ENCODE measurements at places on chromosomes 2 and 18.

DNA sequence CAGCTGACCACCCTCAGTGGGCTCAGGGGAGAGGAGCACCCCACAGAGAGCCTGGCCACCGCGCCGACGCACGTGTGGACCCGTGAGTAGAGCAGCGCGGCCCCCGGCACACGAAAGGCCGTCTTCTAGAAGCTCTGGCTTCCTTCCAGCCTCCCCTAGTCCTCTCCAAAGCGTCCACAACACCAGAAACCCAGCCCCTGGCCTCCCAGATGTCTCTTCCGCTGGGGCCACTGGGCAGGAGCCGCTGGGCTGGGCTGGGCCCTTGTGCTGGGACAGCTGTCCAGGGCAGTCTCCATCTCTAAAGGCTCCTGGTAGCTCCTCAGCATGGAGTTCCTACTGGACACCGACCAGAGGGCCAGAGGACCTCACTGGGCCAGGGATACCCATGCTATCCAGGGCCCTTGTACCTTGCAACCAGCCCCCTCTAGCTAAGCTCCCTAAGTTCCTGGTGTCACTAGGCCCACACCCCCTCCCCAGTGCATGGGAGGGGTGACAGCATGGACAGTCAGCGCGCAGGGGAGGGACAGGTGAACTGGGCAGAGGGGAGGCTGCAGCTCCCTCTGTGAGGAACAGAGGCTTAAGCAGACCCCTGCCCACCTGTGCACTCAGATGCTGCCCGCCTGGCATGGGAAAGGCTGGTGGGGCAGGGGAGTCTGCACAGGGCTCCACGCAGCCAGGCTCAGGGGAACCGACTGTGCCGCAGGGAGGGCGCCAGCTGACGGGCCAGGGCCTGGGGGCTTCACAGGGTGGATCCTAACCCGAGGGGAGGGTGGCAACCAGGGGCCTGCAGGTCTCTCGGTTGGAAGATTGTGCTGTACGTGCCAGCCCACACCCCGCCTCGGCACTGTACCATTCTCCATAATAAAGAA lies 32.9 kb downstream of the MTERF4 start:
- no peak for DNase-seq

DNA sequence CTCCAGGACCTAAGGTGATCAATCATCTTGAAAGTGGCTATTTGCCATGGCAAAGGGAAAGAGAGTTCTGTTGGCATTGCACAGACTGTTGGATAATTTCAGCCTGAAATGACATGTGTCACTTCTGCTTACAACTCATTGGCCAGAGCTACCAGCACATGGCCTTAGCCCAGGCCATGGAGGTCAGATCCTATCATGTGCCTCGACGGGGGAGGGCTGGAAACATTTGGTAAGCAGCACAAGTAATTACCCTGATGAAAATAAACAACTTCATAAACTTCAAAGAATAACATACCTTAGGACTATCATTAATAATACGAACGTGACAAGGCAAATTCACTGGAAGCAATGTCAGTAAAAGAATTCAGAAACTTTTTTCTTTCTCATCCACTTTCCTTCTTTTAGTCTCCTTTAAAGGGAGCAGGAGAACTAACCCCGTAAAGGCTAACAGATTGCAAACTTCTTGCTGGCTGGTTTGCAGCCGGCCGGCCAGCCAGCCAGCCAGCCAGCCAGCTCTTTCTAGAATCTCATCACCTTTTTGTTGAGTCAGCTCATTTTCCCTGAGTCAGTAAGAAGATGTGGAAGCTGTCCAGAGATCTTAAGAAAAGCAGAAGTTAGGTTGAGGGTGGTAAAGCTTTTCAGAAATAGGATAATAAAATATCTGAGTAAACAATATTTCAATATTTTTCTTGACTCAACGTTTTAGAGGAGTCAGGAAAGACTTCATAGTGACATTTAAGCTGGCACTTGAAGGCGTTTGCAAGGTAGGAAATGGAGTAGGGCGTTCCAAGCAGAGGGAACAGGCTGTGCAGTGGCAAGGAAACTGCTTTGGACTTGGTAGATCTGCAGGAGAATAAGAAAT lies 31.9 kb downstream of the CNRIP1 start:
- no peak for DNase-seq

- DNase-seq = peak; percentile 53
Measured at GRCh38 chr2:96156011-96156820, 11.0 kb upstream of the DUSP2 start.

DNA sequence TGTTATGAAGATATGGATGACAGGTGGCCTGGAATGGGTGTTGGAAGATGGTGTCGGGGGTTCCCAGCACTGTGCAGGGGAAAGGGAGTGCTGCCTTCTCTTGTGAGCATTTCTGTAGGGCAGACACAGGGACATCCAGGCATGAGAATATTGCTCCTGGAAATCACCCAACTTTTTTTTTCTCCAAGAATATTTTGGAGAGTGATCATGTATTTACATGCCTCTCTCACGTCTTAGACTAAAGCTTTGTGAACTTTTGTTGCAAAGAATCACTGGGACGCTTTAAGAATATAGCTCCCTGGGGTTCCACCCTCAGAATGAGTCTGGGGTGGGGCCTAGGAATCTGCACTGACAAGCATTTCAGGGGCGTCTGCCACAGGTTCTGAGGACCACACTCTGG lies 68.7 kb downstream of the VWA3B start:
- no peak for DNase-seq

GRCh38 chr2:145931781-145932395 lies 1412.0 kb upstream of the ZEB2 start:
- DNase-seq = no peak

DNA sequence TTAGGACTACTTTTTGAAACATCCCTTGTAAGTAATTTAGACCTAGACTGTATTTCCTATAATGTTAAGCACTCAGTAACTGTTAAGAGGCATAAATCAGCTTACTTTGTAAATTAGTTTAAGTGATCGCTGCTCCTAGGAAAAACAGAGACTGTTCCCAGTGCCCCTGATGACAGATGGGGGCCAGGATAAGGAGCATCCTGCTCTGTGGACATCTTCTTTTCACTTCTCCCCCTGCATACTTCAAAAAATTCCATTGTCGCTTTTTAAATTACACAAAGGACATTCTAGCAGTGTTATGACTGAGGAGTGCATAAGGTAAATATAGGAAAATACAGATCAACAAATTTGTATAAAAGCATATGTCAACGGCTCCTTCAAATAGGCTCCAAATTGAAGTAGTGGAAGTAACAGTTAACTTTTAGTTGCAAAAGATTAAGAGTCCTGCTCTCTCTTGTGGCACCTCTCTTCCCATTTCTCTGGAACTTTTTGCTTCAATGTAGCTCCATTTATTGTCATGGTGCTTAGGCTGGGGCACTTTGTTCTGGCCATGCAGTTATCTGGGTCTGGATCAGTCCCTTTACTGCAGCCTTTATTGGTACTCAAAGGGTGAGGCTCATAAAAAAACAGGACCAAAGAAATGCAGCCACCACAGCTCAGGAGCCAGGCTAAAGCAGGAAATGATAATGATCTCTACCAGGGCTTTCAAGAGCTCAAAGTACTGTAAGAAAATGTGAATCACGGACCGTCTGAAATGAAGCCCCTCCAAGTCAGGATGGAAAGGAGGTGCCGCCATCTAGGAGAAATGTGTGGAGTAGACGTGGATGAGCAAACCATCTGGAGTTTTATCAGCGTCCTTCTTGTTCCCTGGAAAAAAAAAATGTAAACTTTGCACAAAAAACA lies 162.1 kb upstream of the ZNF516 start:
- no peak for DNase-seq

DNA sequence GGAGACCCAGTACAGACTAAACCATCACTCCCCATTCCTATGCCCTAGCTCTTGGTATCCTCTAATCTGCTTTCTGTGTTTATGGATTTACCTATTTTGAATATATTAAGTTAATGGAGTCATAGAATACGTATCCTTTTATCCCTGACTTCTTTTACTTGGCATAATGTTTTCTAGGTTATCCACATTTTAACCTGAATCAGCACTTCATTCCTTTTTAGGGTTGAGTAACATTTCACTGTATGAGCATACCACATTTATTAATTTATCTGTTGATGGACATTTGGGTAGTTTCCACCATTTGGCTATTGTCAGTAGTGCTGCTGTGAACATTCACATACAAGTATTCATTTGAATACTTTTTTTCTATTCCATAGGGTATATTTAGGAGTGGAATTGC lies 157.3 kb upstream of the CTNNA2 start:
- DNase-seq = no peak

- no peak for DNase-seq
Measured at GRCh38 chr2:208311954-208312353, 45.9 kb downstream of the PIKFYVE start.

DNA sequence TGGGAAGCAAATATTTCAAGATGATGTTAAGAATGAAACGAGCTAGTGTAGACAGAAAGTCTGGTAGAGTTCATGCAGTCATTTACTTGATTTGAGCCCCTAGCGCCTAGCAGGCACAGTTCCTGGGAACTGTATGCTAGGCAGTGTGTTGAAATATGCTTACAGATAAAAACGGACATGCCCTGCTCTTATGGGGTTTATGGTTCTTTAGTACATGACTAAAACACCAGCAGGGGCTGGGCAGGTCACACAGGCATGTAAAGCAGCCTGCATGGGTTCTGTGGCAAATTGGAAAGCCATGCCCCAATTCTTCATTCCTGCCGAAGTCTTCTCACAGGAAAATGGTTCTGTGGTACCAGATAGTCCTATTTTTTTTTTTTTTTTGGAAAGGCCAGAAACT lies 27.3 kb upstream of the MGAT5 start:
- DNase-seq = no peak

GRCh38 chr2:208939852-208940251 lies 484.0 kb upstream of the MAP2 start:
- DNase-seq = no peak

GRCh38 chr2:204172145-204172600 lies 235.6 kb downstream of the ICOS start:
- no peak for DNase-seq

GRCh38 chr18:24677011-24677410 lies 216.6 kb downstream of the HRH4 start:
- no peak for DNase-seq

DNA sequence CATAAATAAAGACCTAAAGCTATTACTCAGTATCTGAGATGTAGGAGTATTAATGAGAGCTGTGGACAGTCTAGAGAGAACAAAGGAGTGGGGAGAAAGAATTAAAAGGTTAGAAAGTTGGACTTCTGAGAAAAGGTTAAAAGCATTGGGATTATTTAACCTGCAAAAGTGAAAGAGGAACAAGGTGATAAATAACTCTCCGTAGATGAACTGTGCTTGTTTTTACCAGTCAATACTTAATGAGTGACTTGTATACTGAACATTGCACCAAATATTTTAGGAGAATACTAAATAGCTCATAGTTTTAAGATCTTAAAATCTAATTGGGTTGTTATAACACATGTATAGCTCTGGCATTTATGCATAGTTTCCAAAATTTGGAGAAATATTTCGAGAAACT lies 137.5 kb downstream of the GPD2 start:
- DNase-seq = no peak

- DNase-seq = no peak
Measured at GRCh38 chr2:162372818-162373217, 28.9 kb downstream of the GCA start.

- no peak for DNase-seq
Measured at GRCh38 chr2:151560289-151560688, 150.6 kb downstream of the RIF1 start.

GRCh38 chr2:201122276-201122675 lies 6.3 kb downstream of the CFLAR start:
- no peak for DNase-seq

- no peak for DNase-seq
Measured at GRCh38 chr18:392928-393573, 107.5 kb downstream of the COLEC12 start.

DNA sequence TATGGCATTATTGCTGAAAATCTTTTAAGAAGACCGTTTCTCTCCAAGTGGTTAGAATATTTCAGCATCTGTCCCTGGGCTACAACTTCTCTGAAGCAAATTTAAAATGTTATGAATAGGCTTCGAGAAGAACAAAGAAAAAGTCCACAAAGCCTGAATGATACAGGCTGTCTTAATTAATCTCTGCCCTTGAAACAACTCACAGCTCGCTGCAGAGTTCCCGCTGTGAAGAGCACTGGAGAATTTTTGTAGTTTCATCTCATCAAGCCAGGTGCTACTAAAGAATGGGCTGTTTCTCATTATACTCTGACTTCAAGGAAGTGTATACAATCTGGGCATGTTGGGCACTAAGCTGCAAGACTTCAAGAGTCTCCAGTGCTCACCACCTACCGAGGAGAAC lies 67.6 kb downstream of the LAMA1 start:
- no peak for DNase-seq

Measured in CD4-positive, alpha-beta T cell treated with Interleukin-10 for 1 hour (primary cell).